Stromal cell of bone marrow (primary cell): ENCODE measurements at places on chromosomes 7 and 10.

- no peak for DNase-seq
These were observed 933.6 kb upstream of the ZWINT start for GRCh38 chr10:57294698-57295097.

DNA sequence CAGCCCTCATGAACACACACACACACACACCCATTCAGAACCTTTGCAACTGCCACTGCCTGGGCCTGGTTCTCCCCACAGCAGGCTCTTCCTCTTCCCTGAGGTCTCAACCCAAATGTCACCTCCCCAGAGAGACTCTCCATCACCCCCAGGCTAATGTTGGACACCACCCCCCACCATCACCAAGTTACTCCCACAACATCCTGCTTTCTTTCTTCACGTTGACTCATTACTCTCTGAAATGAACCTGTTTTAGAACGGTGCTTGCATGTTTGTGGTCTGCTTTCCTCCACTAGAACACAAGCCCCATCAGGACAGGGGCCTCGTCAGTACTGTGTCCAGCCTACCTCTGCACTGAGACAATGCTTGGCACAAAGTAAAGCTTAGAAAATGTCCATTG, 16.0 kb downstream of the AFAP1L2 start:
- no peak for DNase-seq

GRCh38 chr7:115734641-115735040, 295.9 kb downstream of the TFEC start:
- DNase-seq: no peak

DNA sequence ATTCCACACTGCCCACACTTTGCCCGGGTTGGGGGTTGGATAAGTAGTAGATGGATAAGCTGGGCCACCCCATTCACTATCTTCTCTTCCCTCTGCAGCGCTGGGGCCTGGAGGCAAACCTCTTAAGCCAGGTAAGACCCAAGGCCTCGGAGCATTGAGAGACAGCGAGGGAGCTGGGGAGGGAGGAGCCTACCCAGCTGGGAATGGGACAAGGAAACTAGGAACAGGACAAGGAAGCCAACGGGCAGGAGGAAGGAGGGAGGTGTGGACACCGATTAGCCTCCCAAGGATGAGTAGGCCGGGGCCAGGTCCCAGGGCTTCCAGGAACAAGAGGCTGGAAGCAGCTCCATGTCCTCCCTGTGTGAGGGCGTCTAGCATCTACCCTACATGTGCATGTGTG, 9.6 kb downstream of the ELN start:
- DNase-seq: no peak

DNA sequence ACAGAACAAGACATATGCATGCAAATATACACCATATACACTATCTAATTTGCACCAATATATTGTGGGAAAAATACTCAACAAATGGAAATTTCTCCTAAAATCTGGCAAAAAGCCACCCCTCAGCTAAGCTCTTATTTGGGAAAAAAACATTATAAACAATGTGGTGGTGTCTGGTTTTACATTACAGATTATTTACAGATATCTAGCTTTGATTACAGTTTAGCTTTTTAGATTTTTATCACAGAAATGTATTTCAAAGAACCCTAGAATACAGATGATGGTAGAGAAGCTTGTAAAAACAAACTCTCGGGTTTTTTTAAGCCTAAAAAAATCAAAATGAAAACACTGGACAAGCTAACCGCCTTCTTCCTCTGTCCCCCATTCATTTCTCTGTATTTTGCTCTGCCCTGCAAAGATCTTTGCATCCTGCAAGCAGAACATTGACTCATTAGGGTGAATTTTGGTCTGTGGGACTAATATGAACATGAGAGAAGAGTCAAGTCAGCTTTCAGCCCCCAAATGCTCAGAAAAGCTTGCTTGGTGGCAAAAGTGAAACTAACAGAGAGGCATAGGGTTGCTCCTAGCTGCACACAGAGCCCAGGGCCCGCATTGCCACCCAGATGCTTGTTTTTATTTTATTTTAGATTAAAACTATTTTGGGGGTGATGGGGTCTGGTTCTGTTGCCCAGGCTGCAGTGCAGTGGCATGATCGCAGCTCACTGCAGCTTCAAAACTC, 88.8 kb upstream of the LYZL1 start:
- DNase-seq: no peak

GRCh38 chr7:139242741-139243281, 11.8 kb downstream of the UBN2 start:
- DNase-seq: no peak
